CD8-positive, alpha-beta memory T cell (primary cell): ENCODE measurements at places on chromosomes 6 and 20. TPM values are rescaled to one million over a fixed set of nuclear protein-coding genes. Genes with fewer than 3 reads are reported as not detected.

DNA sequence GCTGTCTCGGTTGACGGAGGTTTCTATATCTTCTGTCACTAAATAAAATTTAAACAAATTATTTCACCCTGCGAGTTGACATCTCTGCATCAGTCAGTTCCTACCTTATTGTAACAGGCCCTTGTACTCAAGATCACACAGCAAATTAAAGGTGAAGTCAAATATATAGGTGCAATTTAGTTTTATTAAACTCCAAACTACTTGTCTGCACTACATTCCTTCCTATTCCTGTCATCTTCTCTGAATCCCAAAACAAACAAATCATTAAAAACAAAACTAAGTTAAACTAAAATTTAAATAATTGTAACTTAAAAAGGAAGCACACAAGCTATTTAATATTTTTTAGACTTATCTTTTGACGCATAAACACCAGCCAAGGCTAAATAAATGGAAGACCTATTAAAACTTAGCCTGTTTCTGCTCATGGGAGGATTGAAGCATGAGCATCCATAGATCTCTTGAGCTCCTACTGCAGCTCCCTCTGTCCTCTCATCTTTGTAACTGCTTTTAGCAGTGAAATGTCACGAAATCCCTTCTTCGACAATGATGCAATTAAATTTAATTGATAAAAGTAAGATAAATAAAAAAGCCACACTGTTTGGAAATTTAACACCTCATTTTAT lies 1152.3 kb upstream of the GJE1 start:
- DNase-seq: no peak

DNA sequence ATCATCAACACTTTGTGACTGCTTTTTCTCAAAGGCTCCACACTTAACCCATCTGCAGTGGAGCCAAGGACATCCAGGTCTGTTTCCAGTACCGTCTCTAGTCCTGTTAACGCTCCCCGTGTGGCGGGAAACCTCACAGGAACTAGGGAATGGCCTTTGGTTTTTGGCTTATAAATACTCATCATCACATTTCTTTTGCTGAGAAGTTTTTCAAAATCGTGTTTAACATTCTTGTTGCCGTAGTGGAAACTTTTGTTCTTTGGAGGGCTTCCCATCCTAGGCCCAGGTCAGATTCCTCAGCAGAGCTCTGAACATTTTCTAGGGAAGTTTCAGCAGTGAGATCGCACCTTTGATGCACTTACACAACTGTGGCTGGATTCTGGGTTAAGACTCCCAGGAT lies 24.6 kb downstream of the DAAM2 start:
- no peak for DNase-seq

GRCh38 chr6:39527792-39528564 lies 197.2 kb downstream of the KIF6 start:
- DNase-seq: no peak

The RIPOR3 gene
- 1.8 TPM for polyA plus RNA-seq

DNA sequence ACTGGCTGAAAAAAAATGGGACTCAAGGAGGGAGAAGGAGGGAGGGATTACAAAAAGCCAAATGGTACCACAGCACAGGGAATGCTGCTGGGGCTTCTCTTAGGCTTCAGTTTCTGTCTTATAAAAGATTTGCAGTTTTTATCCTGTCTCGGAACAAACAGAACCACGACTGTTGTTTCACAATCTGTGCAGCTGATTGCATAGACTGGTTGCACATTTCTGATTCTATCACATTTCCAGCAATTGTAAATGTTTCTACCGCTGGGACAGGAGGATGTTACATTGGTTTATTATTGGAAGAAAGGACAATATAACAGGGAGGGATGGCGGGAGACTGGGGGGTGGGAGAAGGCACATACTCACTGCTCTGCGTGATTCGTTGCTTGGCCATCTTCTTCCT lies 73.5 kb upstream of the ARID1B start:
- no peak for DNase-seq

DNA sequence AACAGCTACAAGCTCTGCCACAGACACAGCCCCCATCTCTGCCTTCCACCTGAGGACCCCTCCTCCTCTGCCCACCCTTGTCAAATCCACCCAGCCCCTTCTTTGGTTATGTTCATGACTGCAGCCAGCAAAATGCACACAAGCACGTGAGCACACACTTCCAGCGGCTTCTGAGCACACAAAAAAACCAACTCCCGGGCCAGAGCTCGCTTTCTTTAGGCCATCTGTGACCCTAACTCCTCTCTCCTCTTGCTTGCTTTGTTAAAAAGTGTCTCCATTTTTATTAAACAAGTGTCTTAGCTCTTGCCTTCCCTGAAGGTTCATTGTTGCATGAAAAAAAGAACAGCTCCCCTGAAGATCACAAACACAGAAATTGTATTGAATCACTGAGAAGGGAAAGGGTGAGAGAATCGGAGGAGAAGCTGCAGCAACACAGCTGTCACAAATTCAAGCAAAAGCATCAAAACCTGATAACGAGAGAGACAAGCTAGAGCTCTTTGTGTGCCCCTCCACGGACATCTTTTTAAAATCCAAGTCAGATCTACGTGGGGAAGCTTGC lies 142.1 kb downstream of the CD83 start:
- no peak for DNase-seq
